ENCODE measurements at places on chromosomes 7 and 10. TPM values are rescaled to one million over a fixed set of nuclear protein-coding genes. Genes with fewer than 3 reads are reported as not detected.

LRRTM3 gene
- polyA plus RNA-seq: 4.1 TPM

PRPS1L1 gene
- polyA plus RNA-seq: not detected

ADAM8 gene
- polyA plus RNA-seq: 4.1 TPM

HSPA14 gene
- polyA plus RNA-seq: 25.8 TPM

CUZD1 gene
- polyA plus RNA-seq: 1.0 TPM

CCDC146 gene
- 16.3 TPM for polyA plus RNA-seq

FLNC gene
- polyA plus RNA-seq: 12.1 TPM

SEMA4G gene
- 40.1 TPM for polyA plus RNA-seq

GNAT3 gene
- not detected for polyA plus RNA-seq
